CD4-positive, alpha-beta memory T cell (primary cell): ENCODE measurements at places on chromosomes 12 and 14.

DNA sequence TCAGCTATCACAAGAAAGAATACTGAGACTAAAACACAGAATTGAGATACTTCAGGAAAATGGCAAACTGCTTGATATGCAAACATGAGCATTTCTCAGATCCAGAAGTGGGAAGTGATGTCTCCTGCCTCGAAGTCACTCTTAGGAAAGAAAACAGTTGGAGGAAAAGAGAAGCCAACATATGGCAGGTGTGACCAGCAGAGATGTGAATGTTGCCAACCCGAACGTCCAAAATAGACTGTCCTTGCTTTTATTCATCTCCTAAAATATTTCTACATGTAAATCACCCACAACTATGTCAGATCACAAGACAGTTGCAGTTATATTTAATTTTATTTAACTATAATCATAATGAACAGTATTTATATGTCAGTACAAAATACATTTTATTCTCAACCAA is 687.6 kb downstream of the GALC start:
- DNase-seq, result no peak

DNA sequence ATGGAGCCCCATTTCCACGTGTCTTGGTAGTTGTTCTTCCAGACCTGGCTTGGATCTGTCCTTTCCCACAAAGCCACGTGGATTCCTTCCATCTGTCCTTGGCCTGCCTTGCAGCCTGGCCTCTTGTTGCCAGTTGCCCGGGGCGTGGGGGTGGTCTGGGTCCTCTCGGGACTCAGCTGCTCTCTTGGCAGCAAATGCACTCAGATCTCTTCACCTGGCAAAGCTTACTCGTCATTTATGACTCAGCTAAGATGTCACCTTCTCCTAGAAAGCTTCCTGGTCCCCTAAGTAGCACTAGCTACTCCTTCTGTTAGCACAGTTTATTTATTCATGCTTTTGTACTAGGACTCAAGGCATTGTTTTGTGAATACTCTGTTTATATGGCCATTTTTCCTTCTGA is 13.6 kb downstream of the PLEKHG3 start:
- no peak for DNase-seq

DNA sequence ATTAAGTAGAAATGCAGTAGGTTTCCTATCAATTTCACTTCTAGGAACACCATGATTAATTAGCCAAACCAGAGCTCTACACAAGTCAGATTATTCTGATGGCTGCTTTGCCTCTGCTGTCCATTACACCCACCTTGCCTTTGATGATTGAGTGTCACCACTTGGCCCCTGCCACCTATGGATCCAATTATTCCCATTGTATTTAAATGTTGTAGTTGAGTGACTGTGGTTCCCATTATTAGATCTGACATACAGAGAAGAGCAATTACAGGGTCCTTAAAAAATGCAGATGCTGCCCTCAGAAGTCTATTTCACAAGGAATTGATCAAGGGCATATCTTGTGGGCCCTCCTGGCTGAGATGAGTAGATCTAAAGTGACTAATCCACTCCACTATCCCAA is 39.5 kb upstream of the SLC38A4 start:
- DNase-seq, result no peak

DNA sequence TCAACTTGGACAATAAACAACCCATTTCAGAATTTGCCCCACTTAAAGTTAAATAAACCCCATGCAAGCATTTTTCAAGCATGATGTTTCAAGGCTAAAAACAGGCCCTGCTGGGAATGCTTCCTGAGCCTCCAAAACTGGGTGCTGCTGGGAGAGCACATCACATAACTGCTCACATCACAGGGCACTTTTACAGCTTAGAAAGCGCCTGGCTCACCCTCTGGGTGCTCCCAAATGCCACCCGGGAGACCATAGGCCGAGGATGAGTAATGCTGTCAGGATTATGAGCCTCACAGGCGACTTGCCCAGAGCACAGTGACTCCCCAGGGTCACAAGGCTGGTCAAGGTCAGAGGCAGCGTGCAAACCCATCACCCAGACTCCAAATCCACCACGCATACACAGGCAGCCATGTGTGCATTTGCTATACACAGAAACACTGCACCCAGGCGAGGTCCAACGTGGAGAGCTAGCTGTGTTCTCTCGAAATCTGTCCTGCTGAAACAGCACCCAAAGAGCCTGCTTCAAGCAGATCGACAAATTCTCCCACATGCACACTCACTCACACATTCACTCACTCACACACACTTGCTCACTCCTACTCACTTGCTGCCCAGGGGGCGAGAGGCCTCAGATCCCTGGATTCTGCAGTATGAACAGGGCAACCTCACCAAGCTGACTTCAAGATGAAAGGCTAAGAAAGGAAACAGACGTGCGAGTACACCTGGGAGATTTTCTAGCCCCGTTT is 58.7 kb downstream of the ITPK1 start:
- no peak for DNase-seq

GRCh38 chr12:64456119-64456518 is 4.2 kb downstream of the TBK1 start:
- DNase-seq, result no peak

DNA sequence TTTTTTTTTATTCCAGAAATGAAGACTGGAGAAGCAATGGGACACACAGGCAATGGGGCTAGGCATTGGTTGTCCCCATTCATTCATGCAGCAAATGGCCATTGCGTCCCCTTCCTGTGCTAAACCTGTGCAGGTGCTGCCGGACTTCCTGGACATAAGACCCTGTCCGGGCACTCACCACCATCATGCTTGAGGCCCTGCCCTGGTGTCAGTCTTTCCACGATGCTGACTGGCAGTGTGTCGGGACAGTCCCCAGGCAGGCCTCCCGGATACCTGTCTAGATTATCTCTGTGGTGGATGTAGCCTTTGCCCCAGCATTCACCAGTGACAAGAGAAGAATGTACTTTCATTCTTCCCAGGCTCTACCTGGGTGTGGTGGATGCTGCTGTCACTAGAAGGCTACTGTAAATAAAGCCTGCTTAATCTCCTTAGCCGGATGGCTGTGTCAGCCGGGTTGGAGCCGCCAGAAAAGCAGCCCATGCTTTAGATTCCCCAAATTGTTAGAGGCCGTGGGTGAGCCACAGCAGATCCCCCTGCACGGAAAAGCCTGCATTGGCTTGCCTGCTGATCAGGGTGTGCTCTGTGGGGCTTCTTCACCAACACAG is 94.5 kb upstream of the PARP11 start:
- no peak for DNase-seq

DNA sequence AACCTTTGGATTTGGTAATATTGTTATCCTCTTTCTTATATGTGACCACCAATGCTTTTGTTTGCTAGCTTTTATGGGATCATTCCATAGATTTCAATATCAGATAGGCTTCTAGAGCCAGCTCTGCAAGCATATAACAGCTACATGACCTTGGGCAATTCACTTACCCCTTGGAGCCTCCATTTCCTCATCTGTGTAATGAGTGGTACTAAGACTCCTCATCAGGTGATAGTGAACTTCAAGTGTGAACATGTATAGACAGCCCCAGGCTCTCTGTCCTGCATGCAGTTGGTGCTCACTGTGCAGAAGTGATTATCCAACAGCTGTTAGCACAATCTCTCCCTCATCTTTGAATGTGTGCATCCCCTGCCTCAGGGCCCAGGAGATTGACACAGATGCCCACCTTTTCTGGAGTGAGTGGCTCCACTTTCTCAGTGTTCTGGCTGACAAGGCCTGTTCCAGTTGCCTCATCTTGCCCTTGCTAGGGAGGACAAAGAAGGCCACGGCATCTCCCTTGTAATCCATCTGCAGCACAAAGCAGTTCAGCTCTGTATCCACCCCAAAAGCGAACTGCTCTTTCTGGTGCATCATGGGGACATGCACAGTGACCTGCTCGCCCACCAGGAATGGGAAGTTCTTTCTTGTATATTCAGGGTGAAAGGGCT is 9.2 kb downstream of the SERPINA9 start:
- DNase-seq, result no peak

GRCh38 chr12:80404629-80405028 is 39.4 kb upstream of the PTPRQ start:
- no peak for DNase-seq

DNA sequence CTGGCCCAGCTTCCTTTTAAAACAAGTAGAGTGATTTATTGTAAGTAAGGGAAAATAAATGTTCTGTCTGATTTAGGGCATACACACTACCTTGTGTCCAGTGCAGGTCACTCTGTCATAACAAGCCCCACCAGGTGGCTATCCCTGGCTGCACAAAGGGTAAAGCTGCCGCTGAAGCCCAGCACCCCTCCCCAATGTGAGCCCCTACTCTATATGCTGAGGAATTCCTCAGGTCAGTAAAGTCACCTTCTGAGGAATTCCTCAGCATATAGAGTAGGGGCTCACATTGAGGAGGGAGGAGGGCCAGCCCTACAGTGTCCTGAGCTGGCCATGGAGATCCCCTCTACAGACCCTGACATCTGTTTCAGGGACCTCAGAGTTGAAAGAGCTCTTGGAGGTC is 67.2 kb downstream of the TBC1D30 start:
- no peak for DNase-seq

GRCh38 chr12:95787274-95787818 is 3.2 kb downstream of the NTN4 start:
- no peak for DNase-seq

- no peak for DNase-seq
These were observed 12.8 kb upstream of the BMAL2 start for GRCh38 chr12:27319848-27320247.

DNA sequence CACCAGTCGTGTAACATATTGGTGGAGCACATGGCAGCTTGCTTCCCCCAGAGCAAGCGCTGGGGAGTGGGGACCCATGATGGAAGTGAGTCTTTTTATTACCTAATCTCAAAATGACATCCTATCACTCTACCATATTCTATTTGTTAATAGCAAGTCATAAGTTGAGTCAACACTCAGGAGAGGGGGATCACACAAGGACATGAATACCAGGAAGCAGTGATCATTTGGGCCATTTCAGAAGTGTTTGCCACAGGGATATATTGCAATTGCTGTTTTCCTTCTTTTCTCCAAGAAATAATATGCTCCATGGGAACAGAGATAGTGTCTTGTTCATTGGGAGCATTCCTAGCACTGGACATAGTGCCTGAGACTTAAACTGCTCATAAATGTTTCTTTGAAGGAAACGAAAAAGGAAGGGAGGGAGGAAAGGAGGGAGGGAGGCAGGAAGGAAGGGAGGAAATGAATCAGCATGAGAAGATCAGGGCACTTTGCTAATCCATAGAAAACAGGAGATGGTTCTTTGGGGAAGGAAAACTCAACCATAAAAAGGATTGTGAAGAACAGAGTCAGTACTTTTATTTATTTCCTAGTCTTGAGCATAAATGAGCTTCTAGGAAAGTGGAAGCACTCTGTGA is 39.2 kb upstream of the EEA1 start:
- no peak for DNase-seq

DNA sequence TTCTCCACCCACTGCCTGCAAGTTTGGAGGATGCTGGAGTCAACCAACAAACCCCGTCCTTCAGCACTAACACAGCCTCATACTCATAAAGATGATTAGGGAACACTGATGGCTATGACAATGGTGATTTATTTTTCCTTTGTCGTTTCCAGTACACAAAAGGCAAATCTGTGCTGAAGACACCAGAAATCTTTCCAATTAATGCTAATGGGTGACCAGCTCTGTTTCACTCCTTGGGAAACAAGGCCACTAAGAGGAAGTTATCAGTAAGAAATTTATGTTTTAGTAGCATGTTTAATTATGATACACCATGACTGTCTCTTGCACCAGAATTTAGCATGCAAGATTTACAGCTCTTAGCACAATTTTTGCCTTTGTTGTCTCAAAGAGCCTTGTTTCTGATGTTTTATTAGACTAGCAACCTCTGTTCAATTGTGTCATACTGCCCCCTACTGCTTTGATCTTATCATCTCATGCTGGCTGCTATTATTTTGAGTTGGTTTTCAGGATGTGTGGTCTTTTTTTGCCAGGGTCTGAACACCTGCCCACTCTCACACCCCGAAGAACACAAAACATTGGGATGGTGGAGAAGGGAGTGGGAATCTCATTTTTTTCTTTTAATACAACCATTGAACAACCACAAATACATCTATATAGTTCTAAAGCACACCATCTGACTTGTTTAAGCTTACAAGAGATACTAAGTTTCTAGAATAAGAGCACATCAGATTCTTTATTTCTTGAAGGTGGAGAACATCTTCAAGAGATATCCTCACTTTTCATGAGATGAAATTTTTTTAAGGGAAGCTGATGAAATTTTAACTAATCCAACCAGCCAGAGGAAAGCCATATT is 160.9 kb downstream of the SPTSSA start:
- peak; percentile 20 for DNase-seq

DNA sequence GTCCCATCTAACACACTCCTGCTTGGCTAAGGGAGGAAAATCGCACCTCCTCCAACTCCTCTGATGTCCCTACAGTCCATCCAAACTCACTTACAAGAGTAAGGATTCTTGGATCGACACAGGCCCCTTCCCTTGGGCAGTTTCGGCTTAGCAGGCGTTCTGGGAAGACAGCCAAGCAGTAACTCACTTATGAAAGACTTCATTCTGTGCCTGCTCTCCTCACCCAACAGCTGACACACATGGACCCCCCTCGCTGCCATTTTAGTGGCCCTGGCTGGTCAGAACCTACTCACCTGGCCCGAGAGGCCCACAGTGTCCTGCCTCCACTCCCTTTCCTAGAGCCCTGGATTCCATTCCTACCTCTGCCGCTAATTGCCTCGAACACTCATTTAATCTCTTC is 52.3 kb upstream of the BCL2L14 start:
- DNase-seq, result no peak

DNA sequence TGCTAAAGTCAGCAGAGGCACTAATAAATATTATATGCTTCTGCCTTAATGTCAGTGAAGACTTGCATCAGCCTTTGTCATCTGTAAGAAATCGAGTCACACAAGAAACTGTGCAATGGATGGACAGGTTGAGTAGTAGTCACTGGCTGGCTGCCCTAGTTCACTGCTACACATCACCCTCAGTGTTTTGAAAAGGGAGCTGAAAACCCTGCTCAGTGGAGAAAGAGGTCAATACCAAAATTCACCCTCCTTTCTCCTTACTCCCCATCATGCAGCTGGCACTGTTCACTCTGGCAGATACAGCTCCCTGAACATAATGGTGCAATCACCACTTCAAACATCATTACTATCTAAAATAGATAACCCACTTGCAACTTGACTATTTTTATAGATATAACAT is 6.6 kb downstream of the ANKS1B start:
- no peak for DNase-seq

DNA sequence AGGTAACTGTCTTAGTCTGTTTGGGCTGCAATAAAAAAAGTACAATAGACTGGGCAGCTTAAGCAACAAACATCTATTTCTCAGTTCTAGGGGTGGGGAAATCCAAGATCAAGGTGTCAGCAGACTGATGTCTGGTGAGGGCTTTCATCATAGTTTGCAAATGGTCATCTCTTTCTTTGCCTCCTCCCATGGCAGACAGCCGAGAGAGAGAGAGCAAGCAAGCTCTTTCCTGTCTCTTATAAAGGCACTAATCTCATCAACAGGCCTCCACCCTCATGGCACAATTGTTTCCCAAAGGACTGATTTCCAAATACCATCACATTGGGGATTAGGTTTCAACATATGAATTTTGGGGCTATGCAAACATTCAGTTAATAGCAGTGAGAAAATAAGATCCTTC is 445.6 kb upstream of the FLRT2 start:
- DNase-seq, result no peak
